ENCODE measurements at places on chromosomes 11 and 22. TPM values are rescaled to one million over a fixed set of nuclear protein-coding genes. Genes with fewer than 3 reads are reported as not detected.

DNA sequence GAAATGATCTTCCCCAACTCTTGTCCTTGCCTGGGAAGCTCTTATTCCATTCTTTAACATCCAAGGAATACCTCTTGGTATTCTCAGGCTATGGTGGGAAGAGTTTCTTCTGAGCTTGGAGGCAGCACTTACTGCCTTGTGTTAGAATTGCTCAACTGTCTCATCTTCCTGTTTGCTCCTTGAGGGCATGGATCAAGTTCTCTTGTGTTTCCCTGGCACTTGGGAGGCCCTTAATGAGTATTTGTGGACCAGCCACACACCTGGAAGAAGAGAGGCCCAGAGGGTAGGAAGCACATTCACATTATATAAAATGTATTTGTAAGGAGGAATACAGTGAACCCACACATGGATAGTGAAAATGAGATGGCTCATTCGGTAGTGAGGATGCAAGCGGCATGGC is 3.4 kb upstream of the SORL1-AS1 start:
- no peak overlapping the region for H3K27ac ChIP-seq
- no peak overlapping the region for H3K4me3 ChIP-seq
- H3K27me3 ChIP-seq: no peaks in the 10 kb centered on the region
- DNase-seq: no peak

Gene MUC6
- not detected for total RNA-seq

DNA sequence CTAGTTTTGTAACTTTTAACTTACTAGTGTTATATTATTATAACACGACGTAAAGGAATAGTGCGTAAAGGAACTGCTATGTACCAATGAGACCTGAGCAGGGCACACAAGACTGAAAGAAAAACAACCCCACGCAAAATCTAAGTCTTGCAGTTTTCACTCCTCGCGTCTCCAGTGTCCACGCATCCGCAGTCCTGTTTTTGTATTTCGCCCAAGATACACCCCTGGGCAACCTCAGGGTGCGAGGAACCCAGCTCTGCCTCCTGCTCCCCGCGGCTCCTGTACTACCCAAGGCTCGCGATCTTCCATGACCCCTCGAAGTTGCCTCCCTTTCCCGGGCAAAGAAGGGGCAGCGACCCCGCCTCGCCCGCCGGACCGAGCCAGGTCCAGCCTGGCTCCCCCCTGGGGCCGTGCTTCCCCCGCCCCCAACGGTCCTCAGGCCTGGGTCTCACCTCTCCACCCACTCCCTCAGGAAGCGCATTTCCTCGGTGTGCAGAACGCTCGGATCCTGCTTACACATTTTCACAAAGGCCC is 393 bp downstream of the ST13 start:
- peaks cover 52% of the 10 kb centered on the region for H3K4me1 ChIP-seq
- DNase-seq: no peak
- H3K36me3 ChIP-seq: no peaks in the 10 kb centered on the region

GRCh38 chr22:31577711-31578110 is 81.4 kb downstream of the SFI1 start:
- no peak for DNase-seq
- no peaks in the 10 kb centered on the region for H3K27me3 ChIP-seq
- H3K27ac ChIP-seq: no peak overlapping the region
- H3K4me3 ChIP-seq: no peak overlapping the region
- peaks cover 3% of the 10 kb centered on the region for H3K36me3 ChIP-seq

- no peak overlapping the region for H3K4me3 ChIP-seq
- no peaks in the 10 kb centered on the region for H3K36me3 ChIP-seq
- H3K4me1 ChIP-seq: peaks cover 9% of the 10 kb centered on the region
- H3K27me3 ChIP-seq: no peaks in the 10 kb centered on the region
- H3K27ac ChIP-seq: no peak overlapping the region
Observed at GRCh38 chr11:113392236-113392921, 4.8 kb downstream of the ANKK1 start.

DNA sequence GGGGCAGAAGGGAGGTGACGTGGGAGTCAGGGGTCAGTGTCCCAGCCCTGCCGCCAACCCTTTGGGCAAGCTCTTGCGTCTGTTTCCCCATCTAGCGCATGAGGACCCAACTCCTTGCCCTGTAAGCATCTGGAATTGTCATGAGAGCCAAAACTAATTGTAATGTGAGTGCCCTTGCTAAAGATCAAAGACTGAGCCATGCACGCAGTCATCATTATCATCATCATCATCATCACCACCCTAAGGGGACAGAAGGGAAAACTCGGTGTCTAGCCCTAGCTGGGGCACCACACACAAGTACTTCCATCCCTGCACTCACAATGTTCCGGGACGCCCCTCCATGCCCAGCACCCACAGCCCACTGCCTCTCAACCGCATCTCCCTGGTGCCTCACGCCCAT is 2.5 kb downstream of the LIF start:
- peaks cover 68% of the 10 kb centered on the region for H3K27me3 ChIP-seq
- peaks cover 28% of the 10 kb centered on the region for H3K4me1 ChIP-seq
- DNase-seq: no peak

DNA sequence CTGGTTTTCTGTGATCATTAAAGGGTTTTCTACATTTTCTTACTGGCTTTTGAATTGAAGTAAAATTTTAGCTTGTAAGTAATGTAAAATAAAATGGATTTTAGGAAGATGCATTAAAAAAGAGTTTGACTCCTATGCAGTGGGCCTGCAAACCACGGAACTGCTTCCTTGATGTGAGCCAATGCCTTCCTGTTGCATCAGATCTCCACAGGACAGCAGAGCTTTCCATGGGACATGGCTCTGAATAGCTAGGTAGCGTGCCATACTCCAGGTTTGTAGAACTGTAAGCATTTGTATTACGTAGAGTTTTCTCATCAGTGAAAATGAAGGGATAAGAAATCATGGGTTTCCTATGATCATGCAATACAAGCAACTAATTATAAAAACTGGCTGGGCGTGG is 133.4 kb downstream of the SWAP70 start:
- no peak for DNase-seq
- H3K27ac ChIP-seq: no peak overlapping the region
- no peaks in the 10 kb centered on the region for H3K27me3 ChIP-seq

GRCh38 chr22:46774253-46774979 is 12.0 kb downstream of the TBC1D22A start:
- no peak overlapping the region for H3K4me3 ChIP-seq
- H3K4me1 ChIP-seq: peaks cover 63% of the 10 kb centered on the region
- DNase-seq: no peak
- H3K36me3 ChIP-seq: no peaks in the 10 kb centered on the region
- peak overlapping the region; percentile 16 for H3K27ac ChIP-seq
- H3K27me3 ChIP-seq: no peaks in the 10 kb centered on the region

DNA sequence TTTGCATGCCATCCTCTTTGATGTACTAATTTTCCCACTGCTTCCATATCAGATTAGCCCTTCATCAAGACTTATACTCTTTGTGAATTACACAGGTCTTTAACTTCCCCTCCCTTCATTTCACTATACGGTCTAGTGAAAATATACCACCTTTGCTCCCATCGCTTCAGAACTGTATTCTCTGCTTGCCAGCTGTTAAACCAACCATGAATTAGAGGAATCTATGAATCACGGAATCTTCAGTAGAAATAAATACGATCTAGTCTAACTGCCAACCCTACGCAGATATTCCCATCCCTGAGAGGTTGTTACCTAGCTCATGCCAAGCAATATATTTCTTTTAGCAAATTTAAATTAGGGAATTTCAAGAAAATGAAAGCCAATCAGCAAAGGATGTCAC is 177.8 kb upstream of the MPPED2 start:
- DNase-seq: no peak
- H3K36me3 ChIP-seq: no peaks in the 10 kb centered on the region
- H3K27me3 ChIP-seq: no peaks in the 10 kb centered on the region
- H3K4me3 ChIP-seq: no peak overlapping the region
- peaks cover 6% of the 10 kb centered on the region for H3K4me1 ChIP-seq

Gene SULT4A1
- 1.2 TPM for total RNA-seq

Gene SRRD
- total RNA-seq: 12.7 TPM

Gene PARVB
- total RNA-seq: 107 TPM

- H3K4me3 ChIP-seq: no peak overlapping the region
- H3K4me1 ChIP-seq: no peaks in the 10 kb centered on the region
- no peaks in the 10 kb centered on the region for H3K36me3 ChIP-seq
Observed at GRCh38 chr22:48889887-48890692, 937.6 kb downstream of the BRD1 start.

Gene OR51I1
- not detected for total RNA-seq

Gene BAIAP2L2
- total RNA-seq: 0.13 TPM

- H3K4me1 ChIP-seq: no peaks in the 10 kb centered on the region
- DNase-seq: no peak
- H3K4me3 ChIP-seq: no peak overlapping the region
- H3K27ac ChIP-seq: no peak overlapping the region
- no peaks in the 10 kb centered on the region for H3K36me3 ChIP-seq
Observed at GRCh38 chr11:16157327-16157726, 199.0 kb downstream of the SOX6 start.

- no peak overlapping the region for H3K27ac ChIP-seq
- no peaks in the 10 kb centered on the region for H3K36me3 ChIP-seq
- DNase-seq: no peak
Observed at GRCh38 chr11:119912229-119912628, 183.2 kb upstream of the NECTIN1 start.

Gene CELSR1
- total RNA-seq: 2.5 TPM

DNA sequence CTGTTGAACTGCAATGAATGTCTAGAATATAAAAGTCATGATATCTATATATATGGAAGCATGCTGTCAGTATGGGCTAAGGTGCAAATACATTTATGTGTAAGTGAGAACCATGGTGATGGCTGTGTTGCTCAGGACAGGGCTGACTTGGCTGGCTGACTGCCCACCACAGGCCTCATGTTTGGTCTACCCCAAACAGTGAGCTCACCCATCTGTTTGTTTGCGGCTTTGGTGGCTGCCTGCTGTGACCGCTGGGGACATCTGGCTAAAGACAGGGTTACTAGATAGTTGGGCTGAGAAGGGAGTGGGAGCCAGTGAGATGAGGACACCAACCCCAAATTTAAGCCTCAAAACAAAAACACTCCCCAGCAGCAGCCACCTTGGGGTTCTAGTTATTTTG is 6.3 kb downstream of the CD44 start:
- H3K27me3 ChIP-seq: no peaks in the 10 kb centered on the region
- H3K4me1 ChIP-seq: peaks cover 68% of the 10 kb centered on the region
- peak overlapping the region; percentile 93 for H3K27ac ChIP-seq

Gene KRTAP5-1
- total RNA-seq: not detected

DNA sequence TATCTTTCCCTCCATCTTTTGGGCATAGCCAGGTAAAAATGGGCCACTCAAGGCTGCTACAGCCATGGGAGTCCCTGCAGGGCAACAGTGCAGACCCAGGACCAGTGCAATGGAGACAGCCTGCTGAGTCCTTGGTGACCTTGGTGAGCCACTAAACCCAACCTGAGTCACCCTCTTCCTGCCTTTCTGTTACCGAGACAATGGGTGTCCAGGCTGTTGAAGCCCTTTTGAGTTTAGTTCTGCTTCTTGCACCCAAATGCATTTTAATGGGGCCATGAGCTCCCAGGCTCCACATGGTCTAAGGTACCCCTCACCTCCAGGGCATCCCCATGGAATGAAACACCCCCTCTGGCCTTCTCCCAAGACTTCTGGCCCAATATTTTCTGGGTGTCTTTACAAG is 874 bp upstream of the PLAAT4 start:
- no peak overlapping the region for H3K4me3 ChIP-seq
- H3K27me3 ChIP-seq: no peaks in the 10 kb centered on the region
- peak overlapping the region; percentile 86 for H3K27ac ChIP-seq
- no peaks in the 10 kb centered on the region for H3K36me3 ChIP-seq
- peaks cover 37% of the 10 kb centered on the region for H3K4me1 ChIP-seq
- no peak for DNase-seq

Gene P2RY2
- 0.83 TPM for total RNA-seq

DNA sequence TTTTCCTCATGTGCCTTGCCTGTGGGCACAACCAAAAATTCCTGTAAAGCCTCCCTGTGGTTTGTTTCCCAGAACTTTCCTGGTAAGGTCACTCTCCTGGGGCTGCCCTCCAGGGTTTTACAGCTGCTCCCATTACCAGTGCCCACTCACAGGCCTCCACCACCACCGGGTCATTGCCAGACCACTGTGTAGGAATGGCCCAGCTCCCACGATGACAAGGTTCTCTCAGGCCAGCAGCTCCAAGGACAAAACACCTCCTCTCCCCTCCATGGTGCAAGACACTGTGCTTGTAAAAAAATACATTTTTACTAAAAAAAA is 96.1 kb upstream of the AKIP1 start:
- peak overlapping the region; percentile 94 for H3K27ac ChIP-seq
- no peaks in the 10 kb centered on the region for H3K27me3 ChIP-seq
- no peak for DNase-seq
- H3K4me3 ChIP-seq: no peak overlapping the region
- H3K4me1 ChIP-seq: peaks cover 38% of the 10 kb centered on the region
- no peaks in the 10 kb centered on the region for H3K36me3 ChIP-seq

DNA sequence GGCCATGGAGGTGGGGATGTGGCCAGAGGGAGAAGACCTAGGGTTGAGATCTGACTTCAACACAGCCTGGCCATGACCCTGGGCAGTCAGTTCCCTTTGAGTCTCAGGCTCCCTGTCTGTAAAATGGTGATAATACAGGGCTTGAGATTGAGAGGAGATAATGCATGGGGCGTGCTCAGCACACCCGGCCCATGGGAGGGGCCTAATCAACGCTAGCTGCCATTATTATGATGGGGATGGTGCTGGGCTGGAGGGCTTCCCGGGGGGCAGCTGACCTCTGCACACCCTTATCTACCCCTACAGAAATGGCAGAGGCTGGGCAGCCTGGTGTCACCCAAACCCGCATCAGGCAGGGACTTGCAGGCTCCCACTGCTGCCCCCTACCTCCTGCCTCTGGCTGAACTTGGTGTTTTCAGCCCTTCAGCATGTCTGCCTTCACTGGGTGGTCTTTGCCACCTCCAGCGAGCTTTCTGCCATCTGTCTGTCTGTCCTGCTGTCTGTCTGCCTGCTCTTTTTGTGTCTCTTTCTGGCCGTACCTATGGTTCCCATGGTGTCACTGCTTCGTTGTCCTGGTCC is 84.5 kb downstream of the CACNA1I start:
- no peaks in the 10 kb centered on the region for H3K27me3 ChIP-seq
- H3K4me1 ChIP-seq: no peaks in the 10 kb centered on the region
- H3K36me3 ChIP-seq: no peaks in the 10 kb centered on the region
- DNase-seq: no peak
- H3K27ac ChIP-seq: no peak overlapping the region
- H3K4me3 ChIP-seq: no peak overlapping the region

DNA sequence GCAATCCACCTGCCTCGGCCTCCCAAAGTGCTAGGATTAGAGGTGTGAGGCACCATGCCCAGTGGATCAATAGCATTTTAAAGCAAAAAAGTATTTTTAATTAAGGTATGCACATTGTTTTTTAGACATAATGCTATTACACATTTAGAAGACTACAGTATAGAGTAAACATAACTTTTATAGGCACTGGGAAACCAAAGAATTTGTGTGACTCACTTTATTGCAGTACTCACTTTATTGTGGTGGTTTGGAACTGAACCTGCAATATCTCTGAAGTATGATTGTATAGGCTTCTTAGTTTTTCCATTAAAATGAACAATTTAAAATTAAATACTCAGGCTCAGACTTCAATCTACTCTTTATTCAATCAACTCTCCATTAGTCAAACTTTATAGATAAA is 17.5 kb upstream of the CD3E start:
- no peak overlapping the region for H3K27ac ChIP-seq

GRCh38 chr11:76200006-76200940 is 6.0 kb downstream of the WNT11 start:
- H3K36me3 ChIP-seq: no peaks in the 10 kb centered on the region
- H3K4me3 ChIP-seq: no peak overlapping the region
- H3K4me1 ChIP-seq: no peaks in the 10 kb centered on the region
